ENCODE measurements at places on chromosomes 6 and 20.

DNA sequence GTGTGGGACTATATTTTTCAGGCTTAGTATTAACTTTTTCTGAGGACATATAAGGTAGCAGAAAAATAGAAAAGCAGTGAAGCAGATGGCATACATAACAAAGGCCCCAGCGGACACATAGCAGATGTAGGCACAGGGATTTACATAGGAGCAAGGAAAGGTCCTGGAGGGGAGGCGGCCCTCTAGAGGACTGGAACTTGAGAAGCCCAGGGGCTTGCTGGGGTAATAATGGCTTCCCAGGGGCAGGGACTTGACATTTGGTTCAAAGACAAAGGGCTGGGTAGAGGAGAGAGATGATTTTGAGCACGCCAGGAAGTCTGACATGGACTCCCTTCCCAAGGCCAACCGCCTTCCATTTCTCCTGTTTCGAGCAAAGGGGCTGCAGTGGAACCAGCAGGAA lies 31.7 kb upstream of the OSTM1 start:
- no peak for DNase-seq

GRCh38 chr6:107827541-107827940 lies 3.4 kb upstream of the SCML4 start:
- no peak for DNase-seq

DNA sequence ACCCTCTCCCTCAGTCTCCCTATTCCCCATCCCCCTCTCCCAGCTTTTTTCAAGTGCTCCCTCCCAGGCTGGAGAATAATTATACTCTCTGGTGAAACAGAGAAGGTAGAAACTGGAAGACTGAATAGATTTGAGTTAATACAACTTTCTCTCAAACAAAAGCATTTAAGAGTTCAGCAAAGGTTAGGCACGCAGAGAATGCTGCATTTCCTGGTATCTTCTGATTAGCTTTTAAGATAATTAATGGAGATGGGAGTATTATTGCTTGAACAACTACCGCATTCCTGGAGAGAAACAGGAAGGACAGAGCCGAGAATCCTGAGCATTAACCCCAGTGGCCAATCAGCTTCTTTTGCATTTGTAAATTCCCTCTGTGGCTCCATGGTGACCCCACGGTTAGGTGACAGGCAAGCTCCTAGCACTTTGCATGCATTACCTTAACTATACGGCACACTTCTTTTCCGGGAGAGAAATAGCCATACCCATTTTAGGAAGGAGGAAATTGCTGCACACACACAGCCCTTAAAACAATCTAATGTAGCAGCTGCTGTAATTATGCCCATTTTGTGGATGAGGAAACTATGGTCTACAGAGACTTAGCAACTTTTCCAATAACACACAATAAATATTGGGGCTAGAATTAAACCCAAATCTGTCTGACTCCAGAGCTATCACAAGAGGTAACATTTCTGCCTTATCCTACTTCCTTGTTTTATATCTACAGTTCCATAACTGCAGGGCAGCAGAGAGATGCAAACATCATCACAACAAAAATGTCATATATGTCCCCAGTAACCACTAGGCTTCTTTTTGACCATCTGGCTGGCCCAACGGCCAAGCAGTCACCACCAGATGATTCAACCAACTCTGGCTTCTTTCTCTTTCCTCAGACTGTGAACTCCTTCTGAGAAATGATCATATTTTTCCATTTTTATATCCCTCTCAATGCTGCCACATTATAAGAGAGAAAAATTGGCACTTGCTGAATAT lies 169.9 kb downstream of the CD24 start:
- DNase-seq, result no peak

GRCh38 chr20:10555865-10556308 lies 117.9 kb downstream of the JAG1 start:
- no peak for DNase-seq

GRCh38 chr20:20095114-20095872 lies 43.0 kb downstream of the CFAP61 start:
- no peak for DNase-seq
